B cell (primary cell): ENCODE measurements at places on chromosomes 11 and 22.
A peak's percentile ranks its signal among the peaks of the same experiment; 100 is the strongest.

DNA sequence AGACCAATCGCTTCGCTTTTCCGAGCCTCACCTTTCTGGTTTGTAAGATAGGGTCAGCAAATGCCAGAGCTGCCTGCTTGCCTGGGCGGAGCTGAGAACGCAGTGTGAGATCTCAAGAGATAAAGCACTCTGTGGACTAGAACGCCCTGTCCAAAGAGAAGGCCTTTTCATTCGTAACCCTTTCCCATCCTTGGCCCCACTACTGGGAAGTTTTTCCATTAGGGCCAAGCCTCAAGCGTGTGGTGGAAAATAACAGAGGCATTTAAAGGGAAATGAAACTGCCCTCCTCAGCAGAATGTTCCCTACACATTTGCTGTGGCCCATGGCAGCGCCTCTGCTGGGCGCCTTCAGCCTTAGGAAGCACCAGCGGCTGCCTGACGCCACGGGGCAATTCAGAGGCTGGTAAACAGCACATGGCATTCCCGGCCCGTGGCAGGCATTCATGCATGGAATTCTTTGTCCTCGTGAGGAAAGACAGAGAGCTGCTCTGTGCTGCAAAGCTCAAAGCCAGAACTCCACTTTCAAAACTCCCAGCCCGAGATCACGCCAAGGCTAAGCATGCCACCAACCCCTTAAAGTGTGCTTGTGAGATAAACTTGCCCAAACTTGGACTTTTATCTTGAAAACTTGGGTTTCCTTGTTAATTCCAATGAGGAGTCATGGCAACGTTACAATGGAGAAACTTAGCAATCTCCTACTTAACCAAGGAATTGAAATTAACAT lies 38.1 kb downstream of the AHNAK start:
- DNase-seq = peak; percentile 70

- DNase-seq = no peak
Measured at GRCh38 chr22:38923463-38924346, 33.7 kb upstream of the APOBEC3A start.

GRCh38 chr22:46537225-46537945 lies at the start of gene CELSR1:
TSS of gene CELSR1 (minus strand) at chr22:46537620. CDS start at chr22:46537170, 450 bp downstream.
- DNase-seq = peak; percentile 62

DNA sequence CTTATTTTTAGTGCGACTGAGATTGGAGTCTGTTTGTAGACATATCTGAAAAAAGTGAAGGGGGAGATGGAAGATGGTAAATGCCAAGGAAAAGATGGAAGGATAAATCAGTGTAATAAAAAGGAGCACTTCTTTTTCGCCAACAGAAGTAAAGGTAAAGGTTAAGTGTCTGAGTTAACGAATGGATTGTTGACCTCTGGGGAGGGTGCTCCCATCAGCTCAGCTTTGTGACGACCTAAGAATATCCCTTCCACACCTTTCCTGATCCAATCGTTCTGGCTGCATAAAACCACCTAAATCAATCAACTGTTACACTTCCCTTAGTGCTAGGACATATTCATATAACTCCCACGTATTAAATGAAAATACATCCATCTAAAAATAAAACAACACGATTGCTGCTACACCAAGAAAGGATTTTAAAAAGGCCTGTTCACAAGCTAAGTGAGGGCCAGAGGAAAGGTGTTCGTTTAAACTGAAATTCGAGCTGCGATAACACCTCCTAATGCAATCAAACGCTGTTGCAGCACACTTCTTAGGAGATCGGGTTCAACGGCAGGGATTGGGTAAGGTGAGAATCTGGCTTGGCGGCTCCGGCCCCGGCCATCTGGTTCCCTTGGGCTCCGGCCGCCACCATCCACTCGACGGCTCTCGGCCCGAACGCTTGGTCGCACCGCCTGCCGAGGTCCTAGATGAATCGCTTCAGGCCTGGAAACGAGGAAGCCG lies 658 bp downstream of the C11orf71 start:
- no peak for DNase-seq

- no peak for DNase-seq
Measured at GRCh38 chr11:133228471-133229329, 303.6 kb downstream of the OPCML start.
